ENCODE measurements at places on chromosomes 4 and X.
A peak's percentile ranks its signal among the peaks of the same experiment; 100 is the strongest.

DNA sequence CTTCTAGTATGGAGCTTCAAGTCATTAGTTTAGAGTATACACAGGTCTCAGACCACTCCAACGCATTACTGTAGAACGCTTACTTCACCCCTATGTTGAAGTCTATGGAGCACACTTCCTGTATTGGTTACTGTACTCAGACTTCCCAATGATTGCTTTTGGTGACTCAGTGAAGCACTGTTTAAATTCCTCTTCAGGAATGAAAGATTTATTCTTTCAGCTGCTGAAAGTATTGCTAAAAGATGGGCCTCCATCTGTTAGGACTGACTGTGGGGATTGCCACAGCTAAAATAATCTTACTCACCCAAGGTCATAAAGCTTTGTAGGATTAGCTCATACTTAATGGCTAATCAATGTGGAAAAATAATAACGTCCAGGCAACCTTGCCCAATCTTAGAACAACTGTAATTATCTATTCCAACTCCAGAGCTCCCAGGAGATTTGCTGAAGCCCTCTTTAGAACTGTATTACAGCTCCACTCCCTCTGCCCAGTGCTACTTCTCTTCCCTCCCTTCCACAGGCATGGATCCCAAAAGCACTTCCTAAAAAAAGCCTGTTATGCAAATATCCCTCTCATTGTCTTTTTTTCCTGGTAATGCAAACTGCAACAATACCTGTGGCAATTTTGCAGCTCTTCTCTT is 281.9 kb upstream of the HS3ST1 start:
- no peak for DNase-seq

DNA sequence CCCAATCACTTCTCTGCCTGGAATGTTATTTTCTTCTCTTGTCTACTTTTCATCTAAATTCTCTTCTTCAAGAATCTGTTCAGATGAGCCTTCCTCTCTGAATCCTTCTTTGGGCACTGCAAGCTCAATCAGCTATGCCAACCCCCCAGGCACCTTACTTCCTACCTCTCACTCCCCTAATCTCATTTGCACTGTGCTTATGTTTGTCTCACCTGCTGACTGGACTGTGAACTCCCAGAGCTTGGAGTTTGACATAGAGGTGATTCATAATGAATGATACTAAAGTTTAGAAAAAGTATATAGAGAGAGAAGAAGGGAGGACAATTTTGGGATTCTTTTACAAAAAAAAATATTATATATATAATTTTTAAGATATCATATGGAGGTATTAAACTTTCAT is 36.3 kb downstream of the ANXA10 start:
- DNase-seq = no peak

GRCh38 chrX:103540145-103540544 is 20.9 kb upstream of the RAB40A start:
- DNase-seq = no peak

DNA sequence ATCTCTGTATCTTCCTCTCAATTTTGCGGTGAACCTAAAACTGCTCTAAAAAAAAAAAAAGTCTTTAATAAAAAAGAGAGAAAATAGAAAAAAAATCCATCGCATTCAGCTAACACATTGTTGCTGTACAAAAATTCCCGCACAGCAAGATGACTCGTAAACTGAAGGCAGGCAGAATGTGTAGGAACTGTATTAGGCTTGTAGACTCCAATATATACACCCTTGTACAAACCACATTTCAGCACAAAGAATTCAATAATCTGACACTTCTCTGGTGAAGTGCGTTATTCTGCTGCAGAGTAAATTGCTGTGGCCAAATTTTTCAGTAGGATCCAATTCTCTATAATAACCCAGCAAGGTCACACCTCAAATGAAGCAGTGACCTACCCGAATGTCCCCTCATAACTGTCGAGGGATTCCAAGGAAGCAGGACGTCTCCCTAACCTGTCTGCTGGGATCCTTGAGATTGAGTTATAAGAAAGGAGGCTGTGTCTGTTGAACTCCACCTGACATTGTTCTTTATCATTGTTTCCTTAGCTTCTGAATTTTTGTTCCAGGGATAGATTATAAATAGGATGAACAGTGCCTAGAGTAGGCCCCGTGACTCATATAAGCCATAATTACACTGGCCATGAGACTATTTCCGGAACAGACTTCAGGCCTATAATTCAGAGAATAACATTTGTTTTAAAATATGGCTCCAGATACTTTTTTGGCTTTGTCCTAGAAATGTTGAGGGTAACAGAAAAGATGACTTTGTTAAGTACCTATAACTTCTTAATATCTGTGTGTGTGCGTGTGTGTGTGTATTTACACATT is 348.3 kb downstream of the PCDH7 start:
- no peak for DNase-seq

GRCh38 chrX:45806410-45807121 is 605.9 kb upstream of the DIPK2B start:
- DNase-seq = peak; percentile 17

GRCh38 chr4:48504352-48504751 is 14.3 kb downstream of the ZAR1 start:
- DNase-seq = no peak

DNA sequence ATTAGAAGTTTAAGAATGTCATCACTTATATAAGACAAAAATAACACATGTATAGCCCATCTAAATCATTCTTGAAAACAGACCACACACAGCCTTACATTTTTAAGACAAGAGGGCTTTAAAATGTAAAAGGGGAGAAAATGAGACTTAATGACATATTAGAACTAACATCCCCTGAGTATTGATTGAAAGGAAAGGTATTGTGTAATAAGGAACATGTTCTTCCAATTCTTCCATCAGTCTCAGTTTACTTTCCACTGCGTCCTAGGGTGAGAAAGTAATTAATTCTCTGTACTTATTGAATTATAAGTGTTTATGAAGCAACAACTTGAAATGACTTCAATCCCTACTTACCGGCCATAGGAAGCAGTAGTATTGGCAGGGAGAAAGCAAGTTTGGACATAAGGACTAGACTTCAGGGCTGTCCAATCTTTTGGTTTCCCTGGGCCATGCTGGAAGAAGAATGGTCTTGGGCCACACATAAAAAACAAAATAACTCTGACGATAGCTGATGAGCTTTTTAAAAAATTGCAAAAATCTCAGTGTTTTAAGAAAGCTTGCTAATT is 202.7 kb upstream of the SPRY1 start:
- DNase-seq = no peak

DNA sequence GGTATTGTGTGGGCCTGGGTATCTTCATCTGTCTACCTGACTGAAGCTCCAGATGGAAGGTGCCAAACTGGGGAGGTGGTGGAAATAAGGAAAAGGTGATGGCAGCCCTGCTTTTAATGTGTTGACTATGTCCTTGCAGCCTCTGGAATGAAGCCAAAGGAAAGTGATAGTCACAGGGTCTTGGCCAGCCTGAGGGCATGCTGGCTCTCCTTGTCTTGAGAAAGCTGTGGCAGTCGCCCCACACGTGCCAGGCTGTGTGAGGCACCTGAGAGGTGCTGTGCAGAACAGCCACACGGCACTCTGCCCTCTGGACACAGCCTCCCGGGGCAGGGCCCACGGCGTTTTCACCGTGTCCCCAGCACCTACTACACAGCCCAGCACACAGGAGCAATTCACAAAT is 77.6 kb downstream of the NAT8L start:
- no peak for DNase-seq

DNA sequence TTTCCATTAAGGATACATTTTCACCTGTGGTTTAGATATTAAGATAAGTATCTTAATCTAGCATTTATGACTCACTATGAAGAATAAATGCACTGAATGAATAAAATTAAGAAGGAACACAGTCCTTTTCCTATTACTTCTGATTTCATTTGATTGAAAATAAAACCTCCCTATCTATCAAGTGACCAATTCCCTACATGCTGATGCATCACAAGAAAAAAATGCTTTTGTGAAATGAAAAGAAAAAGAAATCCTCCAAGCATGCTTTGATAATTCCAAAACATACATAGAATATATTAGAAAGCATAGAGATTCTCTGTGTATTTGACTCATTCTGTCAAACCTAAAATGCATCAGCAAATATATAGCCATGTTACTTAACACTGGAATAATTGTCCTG is 37.1 kb downstream of the PCDH10 start:
- DNase-seq = no peak

- no peak for DNase-seq
These were observed 82.2 kb downstream of the PSAPL1 start for GRCh38 chr4:7352486-7352885.

GRCh38 chr4:151324124-151324751 is 1.2 kb downstream of the SH3D19 start:
- no peak for DNase-seq

- no peak for DNase-seq
These were observed 360.4 kb upstream of the AGA start for GRCh38 chr4:177802661-177803060.

GRCh38 chrX:12895866-12896265 is 10.6 kb upstream of the TLR8 start:
- DNase-seq = no peak

GRCh38 chr4:174047363-174047762 is 236.1 kb downstream of the FBXO8 start:
- no peak for DNase-seq

DNA sequence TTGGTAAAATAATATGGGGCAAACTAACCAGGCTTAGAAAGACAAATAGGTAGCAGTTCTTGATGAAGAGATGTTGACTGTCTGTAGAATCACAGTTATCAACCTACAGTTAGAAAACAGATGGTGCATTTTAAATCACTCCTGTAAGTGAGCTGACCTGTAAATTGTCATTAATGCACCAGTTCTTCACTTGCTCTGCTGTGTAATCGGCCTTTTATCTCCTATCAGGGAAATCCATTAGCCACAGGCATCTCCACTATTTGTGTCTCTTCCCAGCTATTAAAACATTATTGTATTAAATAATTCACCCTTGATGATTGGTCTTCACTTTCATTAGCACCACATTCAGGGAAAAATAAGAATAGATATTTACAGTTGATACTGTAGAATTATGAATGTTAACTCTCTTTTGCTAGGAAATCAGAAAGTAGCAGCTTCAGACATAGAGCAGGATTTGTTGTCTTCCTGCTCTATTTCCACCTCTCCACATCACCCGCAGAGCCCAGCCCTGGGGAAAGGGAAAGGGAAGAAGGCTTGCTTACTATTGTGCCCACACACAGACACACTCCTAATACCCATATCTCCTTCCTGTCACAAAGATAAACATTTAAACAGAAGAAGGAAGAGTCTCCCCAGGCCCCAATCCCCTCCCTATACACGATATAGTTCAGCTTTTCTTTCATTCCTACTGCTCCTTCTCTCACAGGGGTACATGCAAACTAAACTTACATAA is 97.1 kb downstream of the REELD1 start:
- no peak for DNase-seq

GRCh38 chr4:103754844-103755243 is 35.1 kb upstream of the TACR3 start:
- no peak for DNase-seq

DNA sequence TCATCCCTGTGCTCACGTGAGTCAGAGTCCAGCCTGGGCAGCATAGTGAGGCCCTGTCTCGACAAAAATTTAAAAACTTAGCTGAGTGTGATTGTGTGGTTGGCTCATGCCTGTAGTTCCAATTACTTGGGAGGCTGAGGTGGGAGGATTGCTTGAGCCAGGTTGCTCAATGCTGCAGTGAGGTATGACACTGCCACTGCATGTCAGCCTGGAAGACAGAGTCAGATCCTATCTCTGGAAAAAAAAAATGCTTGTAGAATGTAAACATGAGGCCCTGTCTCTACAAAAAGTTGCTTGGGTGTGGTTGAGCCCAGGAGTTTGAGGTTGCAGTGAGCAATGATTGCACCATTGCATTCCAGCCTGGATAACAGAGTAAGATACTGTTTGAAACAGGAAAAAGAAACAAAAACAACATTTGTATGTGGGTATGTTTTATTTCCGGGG is 11.3 kb upstream of the YTHDC1 start:
- DNase-seq = no peak

GRCh38 chr4:90536408-90536807 is 409.2 kb downstream of the CCSER1 start:
- no peak for DNase-seq

GRCh38 chr4:28788929-28789490 is 1928.4 kb downstream of the STIM2 start:
- no peak for DNase-seq

- no peak for DNase-seq
These were observed 28.8 kb downstream of the REPS2 start for GRCh38 chrX:16975233-16975632.

DNA sequence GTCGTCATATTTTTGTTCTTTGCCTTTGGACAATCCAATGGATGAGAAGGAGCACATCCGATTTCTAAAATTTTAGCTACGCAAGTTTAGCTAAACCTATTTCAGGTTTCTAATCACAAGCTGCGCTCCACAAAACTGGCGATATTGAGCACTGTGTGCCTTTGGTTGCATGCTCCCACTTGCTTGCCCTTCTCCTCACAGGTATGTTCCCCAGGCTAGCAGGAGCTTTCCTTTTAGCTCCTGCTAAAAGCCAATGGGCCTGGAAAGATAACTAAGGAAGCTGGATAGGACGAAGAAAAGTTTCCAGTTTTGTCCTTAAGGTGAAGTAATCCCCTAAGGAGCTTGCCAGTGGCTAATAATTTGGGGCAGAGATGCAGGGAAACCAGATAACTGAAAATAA is 975.2 kb downstream of the FSTL5 start:
- no peak for DNase-seq

DNA sequence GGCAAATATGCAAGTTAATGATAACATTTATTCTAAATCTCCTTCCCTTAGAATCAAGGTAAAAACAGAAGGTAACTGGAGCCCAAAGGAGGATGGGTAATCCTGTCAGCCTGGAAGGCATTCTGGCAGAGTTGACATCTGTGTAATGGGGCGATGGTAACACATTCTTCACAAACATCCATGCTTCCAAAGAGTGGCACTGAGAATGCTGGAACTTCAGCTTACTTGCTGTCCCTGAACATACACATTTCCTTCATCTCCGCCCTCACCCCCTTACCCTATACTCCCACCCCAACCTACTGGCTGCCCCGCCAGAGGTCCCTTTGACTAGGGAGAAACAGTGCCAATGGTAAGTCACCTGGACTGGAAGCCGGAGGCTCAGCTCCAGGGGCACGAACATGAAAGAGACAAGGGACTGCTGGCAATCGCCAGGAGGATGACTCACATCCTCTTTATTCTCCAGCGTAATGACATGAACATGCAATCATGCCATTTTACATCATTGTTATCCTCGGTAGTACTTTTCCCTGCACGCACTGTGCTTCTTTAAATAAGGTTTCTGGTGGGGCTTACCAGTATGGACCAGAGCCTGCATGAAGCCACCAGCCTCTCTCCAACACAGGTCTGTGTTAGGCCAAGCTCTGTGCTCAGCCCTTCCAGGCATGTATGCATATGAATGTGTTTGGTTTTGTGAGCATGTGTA is 694.2 kb upstream of the TENM3 start:
- no peak for DNase-seq

DNA sequence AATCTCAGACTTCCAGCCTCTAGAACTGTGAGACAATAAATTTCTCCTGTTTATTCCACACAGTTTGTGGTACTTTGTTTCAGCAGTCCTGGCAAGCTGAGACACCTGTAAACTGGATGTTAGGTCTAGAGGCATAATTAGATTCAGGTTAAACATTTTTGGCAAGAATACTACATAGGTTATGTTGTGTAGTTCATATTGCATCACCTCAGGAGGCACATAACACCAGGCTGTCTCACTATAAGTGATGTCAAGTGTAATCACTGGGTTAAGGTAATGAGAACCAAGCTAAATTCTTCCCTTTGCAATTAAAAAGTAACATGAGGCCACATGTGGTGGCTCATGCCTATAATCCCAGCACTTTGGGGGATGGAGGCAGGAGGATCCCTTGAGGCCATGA is 214.2 kb downstream of the ZNF674 start:
- no peak for DNase-seq
